ENCODE measurements at places on chromosomes 12 and 14.

DNA sequence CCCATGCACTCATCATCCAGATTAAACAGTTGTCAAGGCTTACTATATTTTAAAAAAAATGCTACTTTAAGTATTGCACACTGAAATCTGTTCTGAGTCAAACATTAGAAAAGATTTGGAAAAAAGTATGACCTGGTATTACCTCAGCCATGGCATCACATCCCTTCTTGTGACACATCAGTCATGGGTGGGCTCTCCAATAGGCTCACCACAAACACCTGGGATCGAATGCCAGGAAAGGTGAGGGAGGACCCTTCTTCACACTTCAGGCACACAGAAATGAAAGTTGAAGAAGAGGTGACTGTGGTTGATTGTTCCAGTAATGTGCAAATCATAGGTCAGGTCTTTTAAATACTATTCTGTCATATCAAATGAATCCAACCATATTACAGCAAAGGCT, 36.6 kb upstream of the GZMB start:
- no peak for DNase-seq

- DNase-seq: no peak
Observed at GRCh38 chr12:126952096-126953007, 1314.6 kb upstream of the TMEM132C start.

GRCh38 chr12:28998662-28999120, 150.4 kb upstream of the FAR2 start:
- DNase-seq: no peak

GRCh38 chr14:37665479-37665878, 70.0 kb downstream of the TTC6 start:
- DNase-seq: no peak

GRCh38 chr14:58066115-58066514, 85.9 kb downstream of the ARMH4 start:
- no peak for DNase-seq

DNA sequence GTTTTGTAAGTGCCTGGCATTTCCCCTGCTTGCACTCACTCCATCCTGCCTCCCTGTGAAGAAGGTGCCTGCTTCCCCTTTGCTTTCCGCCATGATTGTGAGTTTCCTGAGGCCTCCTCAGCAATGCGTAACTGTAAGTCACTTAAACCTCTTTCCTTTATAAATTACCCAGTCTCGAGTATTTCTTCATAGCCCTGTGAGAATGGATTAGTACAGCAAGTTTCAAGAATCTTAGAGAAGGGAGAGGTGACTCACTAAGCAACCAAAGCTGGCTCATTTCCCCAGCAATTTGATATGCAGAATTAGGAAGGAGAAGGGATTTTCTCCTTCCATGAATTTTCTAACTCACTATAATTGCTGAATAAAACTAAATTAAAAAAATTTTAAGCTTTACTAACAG, 251.0 kb upstream of the FOXG1 start:
- DNase-seq: no peak

GRCh38 chr14:91115986-91116770, 2.3 kb downstream of the DGLUCY start:
- no peak for DNase-seq

- no peak for DNase-seq
Observed at GRCh38 chr14:91929700-91930099, 17.8 kb downstream of the FBLN5 start.

- no peak for DNase-seq
Observed at GRCh38 chr14:37013078-37013477, 159.3 kb downstream of the SLC25A21 start.

- no peak for DNase-seq
Observed at GRCh38 chr14:24427537-24428508, 1.6 kb downstream of the CBLN3 start.

DNA sequence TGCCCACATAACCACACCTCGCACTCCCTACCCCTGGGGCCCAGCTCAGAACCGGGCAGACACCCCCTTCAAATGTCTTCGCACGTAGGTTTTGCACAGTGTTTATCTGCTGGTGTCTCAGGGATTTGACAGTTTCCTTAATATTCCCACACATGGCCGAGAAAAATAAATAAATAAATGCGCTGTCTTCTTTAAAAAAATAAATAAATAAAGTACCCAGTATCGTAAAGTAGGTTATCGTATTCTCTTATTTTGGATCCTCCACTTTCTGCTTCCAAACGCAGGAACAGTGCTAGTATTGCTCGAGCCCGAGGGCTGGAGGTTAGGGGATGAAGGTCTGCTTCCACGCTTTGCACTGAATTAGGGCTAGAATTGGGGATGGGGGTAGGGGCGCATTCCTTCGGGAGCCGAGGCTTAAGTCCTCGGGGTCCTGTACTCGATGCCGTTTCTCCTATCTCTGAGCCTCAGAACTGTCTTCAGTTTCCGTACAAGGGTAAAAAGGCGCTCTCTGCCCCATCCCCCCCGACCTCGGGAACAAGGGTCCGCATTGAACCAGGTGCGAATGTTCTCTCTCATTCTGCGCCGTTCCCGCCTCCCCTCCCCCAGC, 710 bp upstream of the FOS start:
- no peak for DNase-seq

DNA sequence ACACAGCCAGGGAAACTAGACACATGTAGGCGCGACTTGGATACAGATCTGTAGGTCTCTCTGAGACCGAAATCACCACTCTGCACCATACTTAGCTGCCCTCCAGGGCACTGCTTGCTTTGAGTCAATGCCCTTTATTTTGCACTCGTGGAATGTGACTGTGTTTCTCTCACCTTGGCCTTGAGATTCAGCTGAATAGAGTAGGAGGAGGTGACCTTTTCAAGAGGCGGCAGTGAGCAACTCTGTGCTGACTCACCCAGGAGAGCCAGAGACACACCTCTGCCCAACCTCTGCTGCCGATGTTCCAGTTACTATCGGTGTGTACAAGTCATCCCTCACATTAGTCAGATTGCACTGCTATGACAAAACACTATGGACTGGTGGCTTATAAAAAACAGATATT, 583.4 kb downstream of the VRK1 start:
- peak; percentile 72 for DNase-seq

DNA sequence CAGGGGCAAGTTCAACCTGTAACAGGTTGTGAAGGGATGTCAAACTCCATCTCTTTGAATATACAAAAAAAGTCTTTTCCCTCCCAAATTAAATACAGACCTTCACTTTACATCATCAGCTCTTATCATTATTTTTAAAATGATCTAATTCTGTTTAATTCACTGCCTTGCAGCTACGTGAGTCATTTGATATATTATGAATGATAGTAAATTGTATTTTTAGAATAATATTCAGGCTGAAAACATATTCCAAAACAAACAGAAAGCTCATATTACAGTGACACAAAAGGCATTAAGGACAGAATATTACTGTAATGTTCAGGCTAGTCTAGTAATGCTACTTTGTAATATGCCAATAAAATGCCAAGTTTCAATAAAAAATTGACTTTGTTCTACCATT, 53.3 kb downstream of the BCAT1 start:
- DNase-seq: no peak

DNA sequence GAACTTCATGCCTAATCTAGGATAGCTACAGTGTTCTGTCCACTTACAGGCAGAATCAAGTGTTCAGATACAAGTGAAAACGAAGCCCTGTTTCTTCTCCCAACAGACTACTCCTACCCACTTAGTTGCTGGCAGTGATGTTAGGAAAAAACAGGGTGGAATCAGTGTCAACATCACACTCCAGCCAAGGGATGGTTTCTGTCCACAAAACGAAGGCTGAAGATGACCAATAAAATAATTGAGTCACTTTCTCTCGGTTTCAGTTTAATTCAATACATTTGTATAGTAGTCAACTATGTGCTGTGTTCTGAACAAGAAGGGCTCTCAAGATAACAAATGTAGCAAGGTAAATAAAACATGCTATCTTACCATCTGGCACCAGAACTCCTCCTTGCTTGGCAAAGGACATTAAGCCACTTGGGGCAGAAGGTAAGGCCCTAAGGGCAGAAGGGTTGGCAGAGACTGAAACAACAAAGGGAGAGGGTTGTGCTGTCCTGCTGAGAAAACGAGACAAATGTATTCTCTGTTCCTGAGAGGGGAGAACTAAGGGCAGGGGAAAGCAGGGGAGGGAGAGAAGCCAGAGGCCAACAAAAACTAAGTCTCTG, 393.6 kb downstream of the DPF3 start:
- DNase-seq: no peak

- DNase-seq: no peak
Observed at GRCh38 chr14:80867091-80867490, 74.4 kb downstream of the CEP128 start.

DNA sequence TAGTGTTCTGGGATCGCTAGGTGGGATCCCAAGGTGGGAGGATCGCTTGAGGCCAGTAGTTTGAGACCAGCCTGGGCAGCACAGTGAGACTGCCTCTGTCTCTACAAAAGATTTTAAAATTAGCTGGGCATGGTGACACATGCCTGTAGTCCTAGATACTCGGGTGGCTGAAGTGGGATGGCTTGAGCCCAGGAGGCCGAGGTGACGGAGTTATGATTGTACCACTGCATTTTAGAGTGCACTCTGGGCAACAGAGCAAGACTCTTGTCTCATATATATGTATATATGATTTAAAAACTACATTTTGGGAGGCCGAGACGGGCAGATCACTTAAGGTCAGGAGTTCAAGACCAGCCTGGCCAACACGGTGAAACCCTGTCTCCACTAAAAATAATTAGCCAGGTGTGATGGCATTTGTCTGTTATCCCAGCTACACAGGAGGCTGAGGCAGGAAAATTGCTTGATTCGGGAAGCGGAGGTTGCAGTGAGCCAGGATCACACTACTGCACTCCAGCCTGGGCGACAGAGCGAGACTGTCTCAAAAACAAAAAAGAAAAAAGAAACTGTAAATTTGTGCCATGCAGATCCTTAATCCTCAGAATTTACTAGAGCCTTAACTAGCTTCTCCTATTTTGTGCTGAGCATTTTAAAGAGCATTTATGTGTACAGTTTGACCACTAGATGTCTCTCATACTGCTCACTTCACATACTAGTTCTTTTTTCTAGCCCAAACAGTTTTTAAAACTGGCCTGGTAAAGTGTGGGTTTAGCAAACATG, 114.8 kb downstream of the MON2 start:
- no peak for DNase-seq

- no peak for DNase-seq
Observed at GRCh38 chr12:127899971-127900370, 367.0 kb upstream of the TMEM132C start.

- no peak for DNase-seq
Observed at GRCh38 chr12:45665941-45666340, 63.6 kb upstream of the ARID2 start.

- DNase-seq: no peak
Observed at GRCh38 chr12:54044425-54045103, 9.1 kb upstream of the HOXC4 start.

- DNase-seq: no peak
Observed at GRCh38 chr12:73951956-73952703, 585.5 kb upstream of the ATXN7L3B start.

- DNase-seq: no peak
Observed at GRCh38 chr12:92561543-92561899, 141.3 kb upstream of the PLEKHG7 start.

DNA sequence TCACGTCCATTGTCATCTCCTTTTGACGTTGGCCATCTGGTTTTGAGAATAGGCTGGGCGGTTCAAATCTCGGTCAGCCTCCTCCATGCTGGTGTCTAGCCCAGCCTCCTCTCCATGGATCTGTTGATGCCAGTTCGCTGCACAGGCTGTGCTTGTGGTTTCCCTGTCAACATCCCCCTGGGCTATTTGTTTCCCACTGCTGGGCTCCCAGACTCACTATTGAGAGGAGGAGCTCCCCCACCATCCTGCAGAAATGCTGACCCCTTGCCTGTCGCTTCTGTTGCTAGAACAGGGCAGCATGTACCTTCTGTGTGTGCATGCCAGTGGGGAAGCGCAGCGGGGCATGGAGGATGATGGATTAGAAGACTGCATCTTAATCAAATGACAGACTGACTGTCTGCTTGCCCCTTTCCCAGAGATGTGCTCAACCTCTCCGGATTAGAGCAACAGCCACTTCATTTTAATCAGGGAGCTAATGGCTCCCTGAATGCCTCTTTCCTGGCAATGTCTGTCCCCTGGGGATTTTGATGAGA, 170.5 kb downstream of the TSPAN9 start:
- DNase-seq: no peak

GRCh38 chr12:96720363-96720705, 186.7 kb upstream of the NEDD1 start:
- peak; percentile 4 for DNase-seq

- no peak for DNase-seq
Observed at GRCh38 chr12:81942594-81942993, 183.4 kb upstream of the PPFIA2 start.

DNA sequence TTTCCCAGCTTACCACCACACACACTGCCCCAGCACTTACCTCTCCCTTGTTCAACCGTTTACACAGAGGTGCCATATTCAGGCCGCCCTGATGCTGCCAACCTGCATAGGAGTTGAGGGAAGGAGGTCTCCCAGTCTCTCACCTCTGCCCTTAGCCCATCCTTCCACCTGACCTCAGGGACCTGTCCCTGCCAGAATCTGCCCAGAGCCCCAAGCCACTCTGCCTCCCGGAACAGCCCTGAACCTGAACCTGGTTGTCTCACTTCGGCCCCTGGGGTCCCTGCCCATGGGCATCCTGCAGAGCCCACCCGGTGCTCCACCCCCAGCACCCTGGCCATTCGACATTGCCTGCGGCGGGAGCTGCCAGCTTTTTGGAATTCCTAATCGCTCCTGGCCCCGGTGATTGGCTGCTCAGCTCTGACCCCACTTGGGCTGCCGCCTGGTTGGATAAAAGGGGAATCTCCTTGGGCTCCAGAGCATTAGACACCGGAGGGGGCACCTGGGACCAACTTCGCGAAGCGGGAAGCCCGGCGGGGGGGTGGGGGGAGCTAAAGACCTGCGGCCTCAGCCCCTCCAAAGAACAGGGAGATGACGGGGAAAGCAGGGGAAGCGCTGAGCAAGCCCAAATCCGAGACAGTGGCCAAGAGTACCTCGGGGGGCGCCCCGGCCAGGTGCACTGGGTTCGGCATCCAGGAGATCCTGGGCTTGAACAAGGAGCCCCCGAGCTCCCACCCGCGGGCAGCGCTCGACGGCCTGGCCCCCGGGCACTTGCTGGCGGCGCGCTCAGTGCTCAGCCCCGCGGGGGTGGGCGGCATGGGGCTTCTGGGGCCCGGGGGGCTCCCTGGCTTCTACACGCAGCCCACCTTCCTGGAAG, at the start of gene VSX2:
TSS of gene VSX2 (plus strand) at position 476 of the 874 bp plus-strand sequence. CDS start at position 589, 113 bp downstream.
- no peak for DNase-seq

DNA sequence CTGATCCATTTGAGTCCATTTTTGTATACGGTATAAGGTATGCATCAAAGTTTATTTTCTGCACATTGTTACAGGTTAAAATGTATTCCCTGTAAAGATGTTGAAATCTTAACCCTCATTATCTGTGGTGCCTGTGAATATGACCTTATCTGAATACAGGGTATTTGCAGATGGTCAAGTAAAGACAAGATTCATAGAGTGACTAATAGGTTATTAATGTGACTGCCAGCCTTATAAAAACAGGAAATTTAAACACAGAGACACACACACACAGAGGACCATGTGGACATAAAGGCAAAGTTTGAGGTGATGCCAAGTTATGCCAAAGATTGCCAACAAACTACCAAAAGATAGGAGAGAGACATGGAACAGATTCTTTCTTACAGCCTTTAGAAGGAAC, 347.2 kb upstream of the DCN start:
- DNase-seq: no peak

- DNase-seq: no peak
Observed at GRCh38 chr14:89178800-89179535, 238.1 kb downstream of the FOXN3 start.
